NCI-H446 (cell line): ENCODE measurements at places on chromosomes 13 and 19.

DNA sequence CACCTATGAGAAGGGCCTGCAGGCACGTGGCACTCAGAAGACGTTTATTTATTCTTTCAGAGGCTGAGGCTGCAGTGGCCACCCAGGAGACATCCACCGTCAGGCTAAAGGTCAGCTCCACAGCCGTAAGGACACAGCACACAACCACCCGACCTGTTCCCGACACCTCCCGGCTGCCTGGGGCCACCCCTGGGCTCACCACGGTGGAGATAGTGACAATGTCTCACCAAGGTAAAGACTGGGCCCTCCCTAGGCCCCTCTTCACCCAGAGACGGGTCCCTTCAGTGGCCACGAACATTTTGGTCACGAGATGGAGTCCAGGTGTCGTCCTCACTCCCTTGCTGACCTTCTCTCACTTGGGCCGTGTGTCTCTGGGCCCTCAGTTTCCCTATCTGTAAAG, 32.5 kb downstream of the SPC24 start:
- DNase-seq, result no peak

GRCh38 chr13:114115191-114115671, 17.2 kb downstream of the RASA3 start:
- DNase-seq, result no peak

DNA sequence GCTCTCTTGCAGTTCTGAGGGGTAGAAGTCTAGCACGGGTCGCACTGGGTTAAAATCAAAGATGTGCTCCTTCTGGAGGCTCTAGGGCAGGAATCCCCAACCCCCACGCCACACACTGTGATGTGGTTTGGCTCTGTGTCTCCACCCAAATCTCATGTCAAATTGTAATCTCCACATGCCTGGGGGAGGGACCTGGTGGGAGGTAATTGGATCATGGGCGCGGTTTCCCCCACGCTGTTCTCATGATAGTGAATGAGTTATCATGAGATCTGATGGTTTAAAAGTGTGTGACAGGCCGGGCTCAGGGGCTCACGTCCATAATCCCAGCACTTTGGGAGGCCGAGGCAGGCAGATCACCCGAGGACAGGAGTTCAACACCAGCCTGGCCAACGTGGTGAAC, 26.6 kb upstream of the CALM3 start:
- no peak for DNase-seq

DNA sequence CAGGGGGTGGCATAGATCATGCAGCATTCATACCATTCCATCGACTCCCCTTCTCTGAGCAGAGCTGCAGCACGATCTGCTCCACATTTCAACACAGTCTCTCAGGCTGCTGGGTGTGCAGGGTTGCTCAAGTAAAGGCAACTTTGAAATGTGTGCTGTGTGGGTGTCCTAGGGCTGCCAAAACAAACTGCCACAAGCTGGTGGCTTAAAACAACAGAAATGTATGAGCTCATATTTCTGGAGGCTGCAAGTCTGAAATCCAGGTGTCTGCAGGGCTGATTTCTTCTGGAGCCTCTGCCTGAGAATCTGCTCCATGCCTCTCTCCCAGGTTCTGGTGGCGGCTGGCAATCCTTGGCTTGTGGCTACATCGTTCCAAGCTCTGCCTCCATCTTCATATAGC, 63.7 kb upstream of the WDFY2 start:
- DNase-seq, result peak; percentile 80

DNA sequence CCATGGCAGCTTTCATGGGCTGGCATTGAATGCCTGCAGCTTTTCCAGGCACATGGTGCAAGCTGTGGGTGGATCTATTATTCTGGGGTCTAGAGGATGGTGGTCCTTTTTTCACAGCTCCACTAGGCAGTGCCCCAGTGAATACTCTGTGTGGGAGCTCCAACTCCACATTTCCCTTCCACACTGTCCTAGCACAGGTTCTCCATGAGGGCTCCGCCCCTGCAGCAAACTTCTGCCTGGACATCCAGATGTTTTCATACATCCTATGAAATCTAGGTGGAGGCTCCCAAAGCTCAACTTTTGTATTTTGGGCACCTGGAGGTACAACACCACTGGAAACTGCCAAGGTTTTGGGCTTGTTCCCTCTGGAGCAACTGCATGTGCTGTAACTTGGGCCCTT, 450.6 kb downstream of the LMO7 start:
- no peak for DNase-seq

DNA sequence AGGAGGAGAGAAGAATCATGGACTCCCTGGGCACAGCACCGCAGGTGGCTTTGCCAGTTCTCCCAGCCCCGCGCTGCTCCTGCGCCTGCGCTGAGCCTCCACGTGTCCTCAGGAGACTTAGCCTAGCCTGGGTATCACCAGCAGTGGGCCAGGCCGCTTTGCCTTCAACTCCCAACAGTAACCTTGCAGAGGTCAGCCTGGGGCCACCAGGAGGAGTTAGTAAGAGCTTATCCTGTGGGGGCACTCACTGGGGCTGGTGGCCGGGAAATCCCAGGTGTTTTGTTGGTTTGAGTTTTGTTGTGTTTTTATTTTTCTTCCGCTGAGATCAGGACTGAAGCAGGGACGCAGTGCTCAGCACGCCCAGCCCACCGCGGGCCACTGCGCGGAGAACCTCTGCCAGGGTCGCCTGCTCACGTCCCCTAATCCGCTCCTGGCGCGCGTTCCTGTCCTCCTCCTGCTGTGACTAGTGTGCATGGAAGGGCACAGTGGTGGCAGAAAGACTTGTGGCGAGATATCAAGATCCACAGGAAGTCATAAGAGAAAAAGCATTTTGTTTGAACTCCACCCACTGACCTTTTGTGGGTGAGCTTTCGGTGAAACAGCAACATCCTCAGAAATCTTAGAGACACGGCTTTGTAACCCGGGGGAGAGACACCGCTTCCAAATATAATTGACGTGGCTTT, 207.4 kb upstream of the RFC3 start:
- DNase-seq, result peak; percentile 78

DNA sequence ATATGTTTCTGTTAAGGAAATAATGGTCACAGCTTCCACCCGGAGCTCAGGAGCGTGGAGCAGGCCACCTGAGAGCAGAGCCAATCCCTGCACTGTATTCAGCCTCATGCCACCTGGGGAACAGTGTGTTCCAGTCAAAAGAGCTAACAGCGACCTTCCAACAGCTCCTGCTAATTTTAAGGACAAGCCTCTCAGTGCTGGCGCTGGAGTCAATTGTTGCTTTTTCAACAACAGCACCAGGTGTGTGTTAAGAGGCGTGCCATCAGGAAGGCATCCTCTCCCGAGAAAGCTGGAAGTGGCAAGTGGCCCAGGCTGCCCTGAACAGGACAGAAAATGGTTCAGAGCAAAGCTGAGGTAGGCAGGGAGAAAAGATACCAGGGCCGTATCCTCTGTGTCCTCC, 102.0 kb downstream of the CACNA1A start:
- no peak for DNase-seq

DNA sequence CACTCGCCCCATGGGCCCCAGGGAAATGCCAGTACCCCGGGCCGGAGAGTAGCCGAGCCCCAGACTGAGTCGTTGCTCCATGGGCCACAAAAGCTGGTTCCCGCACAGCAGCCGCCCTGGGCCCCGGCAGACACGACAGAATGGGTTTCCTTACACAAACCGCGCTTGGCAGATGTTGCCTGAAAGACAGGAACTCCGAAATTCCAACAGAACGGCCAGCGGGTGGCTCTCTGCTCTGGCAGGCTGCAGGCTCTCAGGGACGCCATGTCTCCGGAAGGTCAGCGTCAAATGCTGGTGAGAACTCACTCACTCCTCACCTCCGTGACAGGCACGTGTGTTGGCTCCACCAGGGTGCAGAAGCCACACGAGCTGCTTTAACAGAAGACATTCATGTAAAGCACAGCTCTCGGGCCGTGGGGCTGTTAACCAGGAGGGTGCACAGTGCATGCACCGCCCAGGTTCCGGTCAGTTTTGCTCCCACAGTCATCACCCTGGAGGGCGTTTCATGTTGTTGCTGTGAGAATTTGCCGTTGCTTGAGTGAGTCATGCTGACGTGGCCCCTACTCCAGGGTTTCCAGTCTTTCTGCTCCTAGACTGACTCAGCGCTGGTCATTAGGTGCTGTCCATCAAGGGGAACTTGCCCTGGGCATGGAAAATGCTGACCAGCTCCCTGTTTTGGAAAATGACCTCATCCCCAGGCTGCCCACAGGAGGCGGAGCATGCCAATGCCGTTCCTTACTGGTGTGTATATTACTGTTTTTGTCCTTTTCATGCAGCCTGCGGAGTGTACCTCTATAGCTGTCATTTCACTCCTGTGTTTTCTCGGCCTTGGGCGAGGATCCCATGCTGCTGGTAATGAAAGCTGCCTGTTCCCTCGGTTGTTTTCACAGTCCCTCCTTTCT, 44.8 kb downstream of the ANKRD10 start:
- DNase-seq, result no peak
